Kidney glomerular epithelial cell (primary cell): ENCODE measurements at places on chromosomes 3 and 15.

- no peak for DNase-seq
Observed at GRCh38 chr3:127667119-127667681, 5.6 kb upstream of the ABTB1 start.

DNA sequence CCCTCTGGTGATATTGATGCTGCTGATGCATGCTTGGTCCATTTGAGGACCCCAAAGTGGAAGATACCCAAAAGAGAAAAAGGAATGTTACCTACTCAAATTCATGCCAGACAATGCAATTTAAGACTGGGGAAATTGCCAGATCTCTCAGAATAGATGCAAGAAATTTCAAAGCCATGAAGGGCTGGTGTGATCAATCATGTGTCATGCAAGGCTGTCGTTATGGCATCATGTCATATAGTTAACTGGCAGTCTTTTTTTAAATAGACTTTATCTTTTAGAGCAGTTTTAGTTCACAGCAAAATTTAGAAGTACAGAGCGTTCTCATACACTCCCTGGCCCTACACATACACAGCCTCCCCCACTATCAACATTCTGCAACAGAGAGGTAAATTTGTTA lies 53.1 kb upstream of the ABHD2 start:
- DNase-seq, result no peak

GRCh38 chr3:43199645-43200306 lies 86.6 kb upstream of the SNRK start:
- no peak for DNase-seq

- DNase-seq, result no peak
Observed at GRCh38 chr3:177379045-177379444, 181.8 kb upstream of the TBL1XR1 start.

- no peak for DNase-seq
Observed at GRCh38 chr15:37691911-37692310, 242.5 kb upstream of the TMCO5A start.

DNA sequence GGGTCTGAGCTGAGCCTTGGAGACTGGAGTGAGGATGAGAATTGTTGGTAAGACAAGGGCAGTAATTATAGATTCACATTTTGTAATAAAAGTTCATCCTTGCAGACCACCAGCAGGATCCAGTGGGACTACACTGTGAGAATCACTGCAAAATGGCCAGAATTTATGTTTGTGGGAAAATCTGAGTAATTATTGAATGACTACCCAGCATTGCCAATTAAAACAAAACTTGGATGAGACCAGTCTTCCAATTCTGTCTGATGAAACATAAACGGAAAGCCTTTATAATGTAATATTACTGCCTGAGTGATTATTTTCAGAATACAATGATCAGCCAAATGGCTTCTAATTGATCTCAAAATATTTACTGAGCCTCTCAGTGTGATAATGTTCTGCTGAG lies 323.3 kb upstream of the C2CD4B start:
- no peak for DNase-seq

DNA sequence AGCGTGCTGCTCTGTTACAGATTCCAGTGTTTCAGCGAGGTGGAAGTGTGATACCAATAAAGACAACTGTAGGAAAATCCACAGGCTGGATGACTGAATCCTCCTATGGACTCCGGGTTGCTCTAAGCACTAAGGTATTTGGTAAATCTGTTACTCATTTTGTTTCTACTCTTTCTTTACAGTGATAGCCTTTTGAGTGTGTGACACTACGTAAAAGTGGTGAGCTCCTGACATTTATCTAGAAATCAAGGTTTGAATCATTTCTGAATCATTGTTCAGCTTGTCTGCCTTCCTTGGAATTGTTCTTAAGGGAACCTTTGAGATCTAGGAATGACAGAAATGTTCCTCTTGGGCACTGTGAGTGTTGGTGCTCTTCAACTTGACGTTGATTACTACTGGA lies 11.2 kb upstream of the CAPN3 start:
- DNase-seq, result no peak

DNA sequence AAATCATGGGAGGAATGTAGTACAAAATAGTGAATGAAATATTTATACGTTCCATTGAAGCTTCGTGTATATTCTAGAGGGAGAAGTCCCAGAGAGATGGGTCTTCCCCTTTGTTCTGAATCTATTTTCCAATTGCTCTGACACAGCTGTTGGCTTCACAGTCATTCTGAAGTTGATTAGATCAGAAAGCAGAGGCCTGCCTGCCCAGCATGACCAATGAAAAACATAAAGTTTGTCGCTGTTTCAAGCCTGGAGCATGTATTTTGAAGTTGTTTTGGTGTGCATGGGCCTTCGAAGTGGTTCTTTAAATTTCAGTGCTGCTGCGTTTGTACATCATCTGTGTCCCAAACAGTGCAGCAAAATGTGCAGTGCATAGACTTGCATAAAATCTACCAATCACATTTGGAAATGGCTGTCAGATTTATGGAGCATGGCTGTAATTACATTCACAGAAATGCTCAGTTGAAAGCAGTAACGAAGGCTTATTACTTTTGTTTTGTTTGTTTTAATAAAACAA lies 31.0 kb upstream of the RBMS3 start:
- no peak for DNase-seq

GRCh38 chr3:11536936-11537612 lies 106.6 kb downstream of the VGLL4 start:
- no peak for DNase-seq

GRCh38 chr3:140571836-140572235 lies 106.0 kb upstream of the TRIM42 start:
- DNase-seq, result no peak

- DNase-seq, result peak; percentile 38
Observed at GRCh38 chr3:15330031-15330596, 2.3 kb downstream of the SH3BP5 start.

GRCh38 chr3:53748512-53749271 lies 97.5 kb downstream of the CHDH start:
- DNase-seq, result no peak

GRCh38 chr15:45653702-45654424 lies 19.0 kb downstream of the SQOR start:
- no peak for DNase-seq

DNA sequence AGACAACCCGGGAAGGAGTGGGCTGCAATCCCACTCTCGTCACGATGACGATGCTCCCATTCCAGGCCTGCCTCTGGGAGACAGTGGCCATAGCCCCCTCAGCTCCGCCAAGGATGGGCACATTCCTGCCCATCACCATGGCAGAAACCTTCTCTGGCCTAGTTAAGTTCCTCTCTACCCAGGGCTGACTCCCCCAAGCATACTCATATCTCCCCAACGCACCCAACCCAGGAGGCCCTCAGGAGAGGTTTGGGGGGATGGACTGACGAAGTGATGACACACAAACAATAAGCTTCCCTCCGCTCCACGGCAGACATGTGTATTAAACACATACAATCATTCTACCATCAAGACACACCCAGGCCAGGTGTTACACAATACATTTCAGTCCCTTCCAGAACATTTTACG lies 60.1 kb downstream of the VGLL4 start:
- DNase-seq, result no peak

GRCh38 chr15:36924034-36924433 lies 176.3 kb downstream of the MEIS2 start:
- no peak for DNase-seq

DNA sequence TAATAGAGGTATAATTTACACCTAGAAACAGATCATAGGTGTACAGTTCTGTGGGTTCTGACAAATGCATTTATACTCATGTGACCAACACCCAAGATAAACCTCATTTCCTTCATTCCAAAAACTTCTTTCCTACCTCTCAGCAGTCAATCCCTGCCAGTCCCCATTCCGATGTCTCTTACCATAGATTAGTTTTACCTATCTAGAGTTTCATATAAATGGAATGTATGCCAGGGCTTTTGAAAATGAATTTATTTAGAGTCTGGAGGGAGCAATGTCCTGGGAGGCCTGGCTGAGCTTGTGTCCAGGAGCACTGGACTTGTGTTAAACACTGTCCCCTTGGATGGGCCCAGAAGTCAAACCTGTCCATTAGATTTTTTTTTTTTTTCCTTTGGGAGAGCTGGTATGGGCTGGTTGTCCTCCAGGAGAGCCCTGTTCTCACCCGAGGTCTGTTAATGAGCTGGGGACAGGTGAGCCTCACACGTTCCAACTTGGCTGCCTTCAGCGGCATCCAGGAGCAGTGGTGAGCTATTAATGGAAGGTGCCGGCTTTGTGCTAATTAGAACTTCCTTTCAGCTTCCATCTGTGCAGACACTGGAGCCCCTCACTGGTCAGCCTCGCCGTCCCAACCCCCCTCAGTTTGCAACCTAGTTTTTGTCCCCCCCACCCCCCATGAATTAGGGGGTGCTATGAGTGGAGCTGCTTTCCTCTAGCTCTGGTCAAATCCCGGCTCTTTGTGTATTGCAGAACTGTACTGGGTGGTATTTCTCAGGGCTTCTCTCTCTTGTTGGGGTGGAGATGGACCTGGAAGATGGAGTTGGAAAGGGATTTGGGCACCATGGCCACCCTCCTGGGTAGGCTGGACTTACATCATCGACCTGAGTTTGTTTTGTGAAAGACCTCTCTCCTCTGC lies 40.7 kb upstream of the POLG start:
- no peak for DNase-seq

GRCh38 chr3:169405076-169405475 lies 258.4 kb downstream of the MECOM start:
- no peak for DNase-seq

DNA sequence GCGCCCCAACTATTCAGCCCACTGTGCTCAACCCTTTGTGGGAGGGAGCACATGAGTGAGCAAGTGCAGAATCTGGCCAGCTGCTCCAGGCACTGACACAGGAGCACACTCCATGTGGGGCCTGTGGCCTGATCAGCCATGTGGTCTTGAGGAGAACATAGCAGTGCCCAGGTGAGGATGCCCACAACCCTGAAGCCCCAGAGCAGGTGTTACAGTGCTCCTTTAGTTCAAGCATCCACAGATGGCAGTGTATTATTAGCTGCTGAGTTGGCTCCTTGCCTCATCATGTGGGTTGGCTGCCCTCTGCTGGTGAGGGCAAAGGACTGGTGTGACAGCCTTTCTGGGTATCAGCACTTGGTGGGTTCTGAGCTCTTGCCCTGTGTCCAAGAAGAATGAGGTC lies 1588.2 kb downstream of the SI start:
- DNase-seq, result peak; percentile 17

- no peak for DNase-seq
Observed at GRCh38 chr3:45191424-45191823, 34.7 kb downstream of the TMEM158 start.

DNA sequence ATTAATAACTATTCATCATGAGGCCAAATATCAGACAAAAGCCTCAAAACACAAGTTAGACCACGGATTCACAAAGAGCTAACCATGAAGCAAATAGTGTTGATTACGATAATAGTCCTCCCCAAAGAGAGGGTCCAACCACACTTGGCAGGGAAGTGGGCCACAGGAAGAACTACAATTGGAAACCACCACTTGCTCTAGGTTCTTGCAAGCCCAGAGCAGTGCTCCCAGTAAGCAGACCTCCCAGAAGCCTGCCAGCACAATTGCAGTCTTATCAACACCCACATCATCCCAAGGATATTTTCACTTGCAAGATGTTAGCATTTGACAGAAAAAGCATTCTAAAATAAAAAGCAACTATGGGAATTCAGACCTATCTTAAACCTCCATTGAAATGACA lies 11.3 kb downstream of the SETD2 start:
- no peak for DNase-seq

GRCh38 chr3:182621435-182622240 lies 171.7 kb upstream of the ATP11B start:
- DNase-seq, result no peak

DNA sequence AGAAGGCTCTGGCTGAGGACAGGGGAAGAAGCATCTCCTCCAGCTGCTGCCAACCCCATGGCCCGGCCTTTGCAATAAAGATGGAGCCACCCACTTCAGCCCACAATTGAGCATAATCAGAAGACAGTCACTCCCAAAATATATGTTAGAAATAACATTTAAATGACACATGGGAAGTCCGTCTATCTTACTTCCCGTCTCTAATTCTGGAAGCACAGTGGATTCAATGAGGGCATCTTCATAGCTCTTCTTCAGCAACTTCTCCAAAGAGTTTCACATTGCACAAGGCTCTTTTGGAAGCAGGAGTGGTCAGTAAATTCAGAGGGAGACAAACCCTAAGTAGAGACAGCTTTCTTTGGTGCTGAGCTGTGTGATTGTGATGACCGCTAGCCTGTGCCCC lies 67.0 kb upstream of the SEC61A1 start:
- DNase-seq, result no peak

GRCh38 chr3:149090907-149091306 lies 4.6 kb upstream of the HLTF start:
- no peak for DNase-seq

GRCh38 chr3:134869153-134869726 lies 74.2 kb downstream of the EPHB1 start:
- peak; percentile 5 for DNase-seq

- peak; percentile 37 for DNase-seq
Observed at GRCh38 chr15:71779073-71779797, 31.1 kb upstream of the NR2E3 start.

DNA sequence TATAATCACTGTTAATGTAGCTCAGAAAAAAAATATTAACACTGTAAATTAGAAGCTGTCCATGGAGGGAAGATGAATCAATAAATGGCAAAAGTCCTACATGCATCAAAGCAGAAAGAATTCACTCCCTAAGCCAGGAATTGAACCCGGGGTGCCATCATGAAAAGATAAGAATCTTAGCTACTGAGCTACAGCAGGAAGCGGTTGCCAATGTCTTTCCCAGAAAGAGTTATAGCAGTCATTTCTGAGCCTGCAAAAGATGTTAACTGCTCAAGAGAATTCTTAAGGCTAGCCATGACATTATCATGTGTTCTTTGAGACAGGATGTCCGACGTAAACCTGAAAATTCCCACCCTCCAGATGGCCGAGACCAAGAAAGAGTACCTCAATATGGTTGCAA lies 47.4 kb upstream of the MKRN3 start:
- DNase-seq, result no peak

DNA sequence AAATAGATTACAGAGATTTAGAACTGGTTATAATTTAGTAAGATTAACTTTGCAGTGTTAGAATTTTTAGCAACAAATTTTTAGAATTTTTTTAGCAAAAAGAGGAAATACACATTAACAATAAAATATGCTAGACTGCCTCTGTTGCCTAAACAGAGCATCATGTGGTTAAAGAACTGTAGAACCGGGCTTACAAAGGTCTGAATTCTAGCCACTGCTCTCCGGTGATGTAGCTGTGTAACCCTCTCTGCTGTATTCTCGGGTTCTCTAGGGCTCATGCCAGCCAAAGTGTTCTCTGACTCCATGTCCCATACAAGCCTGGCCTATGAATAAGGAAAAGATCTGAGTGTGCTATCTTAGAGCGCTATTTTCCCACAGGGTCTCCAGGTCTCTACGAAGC lies 2.9 kb upstream of the P2RY12 start:
- no peak for DNase-seq
